Kidney epithelial cell (primary cell): ENCODE measurements at places on chromosomes 12 and 14. TPM values are rescaled to one million over a fixed set of nuclear protein-coding genes. Genes with fewer than 3 reads are reported as not detected.

OR9K2 gene
- total RNA-seq: not detected in 2 replicates

CD27 gene
- total RNA-seq: not detected in 2 replicates

C12orf54 gene
- not detected in 2 replicates for total RNA-seq

RAB21 gene
- total RNA-seq: 28.5 and 31.0 TPM in 2 replicates

HCAR1 gene
- 0.62 and 0.79 TPM in 2 replicates for total RNA-seq

TOMM20L gene
- total RNA-seq: not detected in 2 replicates

TMCC3 gene
- 22.8 and 24.1 TPM in 2 replicates for total RNA-seq

ASCL1 gene
- 0.07 TPM in 1 of 2 replicates, not detected in the other for total RNA-seq

RPS26 gene
- total RNA-seq: 1,382 and 1,633 TPM in 2 replicates

OR4Q2 gene
- not detected in 2 replicates for total RNA-seq

RPGRIP1 gene
- not detected in 2 replicates for total RNA-seq

RPAP3 gene
- total RNA-seq: 15.7 and 27.7 TPM in 2 replicates

FOXM1 gene
- total RNA-seq: 12.2 and 14.3 TPM in 2 replicates

MYL2 gene
- not detected in 2 replicates for total RNA-seq

FZD10 gene
- 5.1 and 5.5 TPM in 2 replicates for total RNA-seq

GDF11 gene
- total RNA-seq: 5.4 and 10.7 TPM in 2 replicates

BATF gene
- 0.14 TPM in 1 of 2 replicates, not detected in the other for total RNA-seq

GPN3 gene
- total RNA-seq: 24.6 and 25.9 TPM in 2 replicates

SLC39A2 gene
- total RNA-seq: 0.25 TPM in 1 of 2 replicates, not detected in the other

MANSC1 gene
- total RNA-seq: 5.4 and 5.8 TPM in 2 replicates

BRF1 gene
- total RNA-seq: 33.2 and 48.4 TPM in 2 replicates

LGR5 gene
- not detected in 2 replicates for total RNA-seq

LYSET gene
- total RNA-seq: 14.1 and 17.0 TPM in 2 replicates

AICDA gene
- total RNA-seq: 1.3 TPM in 2 replicates

NINJ2 gene
- total RNA-seq: not detected in 2 replicates

GPRC5D gene
- not detected in 2 replicates for total RNA-seq

ACYP1 gene
- total RNA-seq: 6.8 and 18.6 TPM in 2 replicates

GNPTAB gene
- 24.9 and 26.5 TPM in 2 replicates for total RNA-seq

TSPAN9 gene
- total RNA-seq: 17.7 and 18.5 TPM in 2 replicates

ATP2A2 gene
- 128 and 143 TPM in 2 replicates for total RNA-seq

NFYB gene
- 14.3 and 17.2 TPM in 2 replicates for total RNA-seq

PRH2 gene
- total RNA-seq: not detected in 2 replicates

PHLDA1 gene
- 111 and 113 TPM in 2 replicates for total RNA-seq

PPP2R5E gene
- total RNA-seq: 21.6 and 22.3 TPM in 2 replicates

GYS2 gene
- total RNA-seq: not detected in 2 replicates

SLC39A9 gene
- 82.8 and 86.3 TPM in 2 replicates for total RNA-seq

PLEK2 gene
- total RNA-seq: 44.4 and 100 TPM in 2 replicates

DAO gene
- not detected in 2 replicates for total RNA-seq

NEUROD4 gene
- not detected in 2 replicates for total RNA-seq

KRT80 gene
- total RNA-seq: 18.5 and 19.4 TPM in 2 replicates

SRGAP1 gene
- 17.5 and 28.9 TPM in 2 replicates for total RNA-seq

SMCO2 gene
- total RNA-seq: 0.58 and 1.5 TPM in 2 replicates

SLC6A13 gene
- not detected in 2 replicates for total RNA-seq

WSCD2 gene
- 0.04 TPM in 1 of 2 replicates, not detected in the other for total RNA-seq

CEBPE gene
- total RNA-seq: not detected in 2 replicates
